ENCODE measurements at places on chromosomes 7 and 10. TPM values are rescaled to one million over a fixed set of nuclear protein-coding genes. Genes with fewer than 3 reads are reported as not detected.

- H3K4me3 ChIP-seq, result no peak overlapping the region
- H3K27ac ChIP-seq, result no peak overlapping the region
- DNase-seq, result no peak
Measured at GRCh38 chr10:29713450-29713849, 78.7 kb upstream of the SVIL start.

GRCh38 chr10:124708246-124708779 is 35.9 kb downstream of the FAM53B start:
- peak; percentile 59 for DNase-seq
- H3K4me3 ChIP-seq, result peak overlapping the region; percentile 19
- peaks cover 52% of the 10 kb centered on the region for H3K4me1 ChIP-seq
- peaks cover 34% of the 10 kb centered on the region for H3K36me3 ChIP-seq
- peak overlapping the region; percentile 9 for H3K27ac ChIP-seq

DNA sequence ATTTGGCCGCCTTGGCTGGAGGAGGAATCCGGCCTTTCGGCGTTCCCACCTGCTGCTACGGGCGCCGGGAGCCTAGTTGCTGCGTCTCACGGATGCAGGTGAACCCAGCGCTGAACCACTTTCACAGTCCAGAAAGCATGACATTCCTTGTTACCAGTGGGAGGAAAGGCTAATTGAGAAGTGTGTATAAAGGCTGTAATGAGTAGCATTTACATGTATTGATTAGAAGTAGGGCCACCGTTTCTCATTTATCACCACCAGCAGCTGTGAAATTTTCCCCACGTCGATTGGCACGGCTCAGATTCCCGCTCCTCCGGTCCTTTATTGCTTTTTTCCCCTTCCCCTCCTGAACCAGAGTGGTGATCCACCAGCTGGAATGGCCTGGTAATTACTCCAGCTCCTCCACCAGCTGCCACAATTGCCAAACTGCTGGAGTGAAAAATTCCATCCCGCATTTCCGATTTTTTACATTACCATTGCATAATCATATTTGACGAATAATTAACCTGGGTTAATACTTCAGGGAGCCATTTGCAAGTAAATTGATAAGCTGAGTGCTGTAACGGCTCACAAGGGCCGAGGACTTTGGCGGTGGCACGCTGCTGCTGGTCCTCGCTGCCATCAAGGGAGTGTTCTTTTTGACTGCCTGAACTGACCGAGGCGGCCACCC is 153.3 kb downstream of the POU6F2 start:
- H3K36me3 ChIP-seq, result no peaks in the 10 kb centered on the region
- peaks cover 10% of the 10 kb centered on the region for H3K27me3 ChIP-seq
- H3K4me1 ChIP-seq, result no peaks in the 10 kb centered on the region
- no peak overlapping the region for H3K4me3 ChIP-seq
- no peak overlapping the region for H3K27ac ChIP-seq

DNA sequence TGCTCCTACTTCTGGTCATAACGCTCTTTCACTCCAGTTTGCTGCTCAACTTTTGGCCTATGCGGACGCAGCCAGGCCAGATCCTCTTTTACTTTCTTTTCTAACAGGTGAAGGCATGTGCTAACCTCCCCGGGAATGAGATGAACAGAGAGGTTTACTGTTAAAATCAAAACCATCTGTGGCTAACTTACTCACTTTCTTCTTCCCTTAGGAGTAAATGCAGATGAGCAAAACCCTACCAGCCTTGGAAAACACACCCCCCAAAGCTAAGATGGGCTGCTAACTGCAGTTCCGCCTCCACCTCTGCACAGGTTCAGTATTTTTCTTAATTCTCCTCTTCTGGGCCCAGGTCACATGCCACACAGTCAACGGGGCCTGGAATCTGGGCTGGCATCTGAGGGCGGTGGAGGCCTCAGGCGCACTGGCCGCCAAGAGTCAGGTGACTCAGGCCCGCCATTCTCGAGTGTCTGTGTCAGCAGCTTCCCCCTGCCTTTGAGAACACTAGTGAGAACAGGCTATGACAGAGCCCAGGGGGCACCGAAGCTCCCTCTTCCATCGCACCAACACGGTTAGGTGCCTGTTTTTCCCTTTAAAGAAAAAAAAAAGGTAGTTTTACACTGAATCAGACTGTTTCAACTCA is 11.1 kb downstream of the FAM53B start:
- no peak for DNase-seq
- H3K4me1 ChIP-seq, result peaks cover 20% of the 10 kb centered on the region
- H3K36me3 ChIP-seq, result peaks cover 3% of the 10 kb centered on the region
- no peak overlapping the region for H3K27ac ChIP-seq
- no peaks in the 10 kb centered on the region for H3K27me3 ChIP-seq

The HOGA1 gene
- 18.8 TPM for total RNA-seq
